ENCODE measurements at places on chromosomes 2 and 18. TPM values are rescaled to one million over a fixed set of nuclear protein-coding genes. Genes with fewer than 3 reads are reported as not detected.

DNA sequence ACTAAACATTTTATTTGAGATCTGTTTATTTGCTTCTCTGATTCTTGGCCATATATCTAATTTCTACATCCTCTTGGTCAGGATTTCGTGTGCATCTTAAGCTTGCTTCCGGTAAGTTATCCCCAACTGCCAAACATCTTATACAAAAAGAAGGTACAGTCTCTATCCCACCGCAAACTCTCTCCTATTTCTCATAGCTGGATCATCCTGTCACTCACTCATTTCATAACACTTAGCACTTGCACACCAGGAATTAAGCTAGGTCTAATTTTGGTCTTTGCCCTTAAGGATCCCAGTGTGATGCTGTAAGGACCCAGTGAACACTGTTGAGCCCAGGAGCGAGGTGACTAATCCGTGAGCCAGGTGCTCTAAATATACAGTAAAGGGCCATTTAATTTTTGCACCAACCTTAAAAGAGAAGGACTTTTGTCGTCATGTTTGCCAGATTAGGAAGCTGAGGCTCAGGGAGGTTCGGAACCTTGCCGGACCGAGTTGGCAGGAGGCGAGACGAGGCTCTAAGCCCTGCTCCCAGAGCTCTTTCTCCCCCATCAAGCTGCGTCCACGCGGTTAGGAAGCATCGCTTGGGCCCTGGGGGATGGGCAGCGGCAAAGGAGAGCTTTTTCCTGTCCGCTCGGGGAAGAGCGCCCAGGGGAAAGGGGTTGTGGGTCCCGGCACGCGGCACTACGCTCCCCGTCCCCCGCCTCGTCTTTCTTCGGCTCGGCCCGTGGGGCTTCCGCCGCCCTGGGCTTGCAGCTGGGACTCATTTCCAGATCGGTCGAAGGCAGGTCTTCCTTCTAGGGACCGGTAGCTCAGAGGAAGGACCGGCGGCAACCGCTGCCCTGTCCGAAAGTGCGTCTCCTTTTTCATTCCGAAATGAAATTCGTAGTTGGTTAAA, 4.1 kb upstream of the ITPRIPL1 start:
- peak overlapping the region; percentile 33 for H3K4me3 ChIP-seq
- H3K27ac ChIP-seq, result no peak overlapping the region
- DNase-seq, result no peak

- no peak for DNase-seq
- no peaks in the 10 kb centered on the region for H3K36me3 ChIP-seq
- H3K27me3 ChIP-seq, result no peaks in the 10 kb centered on the region
These were observed 458.6 kb downstream of the FBXO15 start for GRCh38 chr18:73688851-73689711.

DNA sequence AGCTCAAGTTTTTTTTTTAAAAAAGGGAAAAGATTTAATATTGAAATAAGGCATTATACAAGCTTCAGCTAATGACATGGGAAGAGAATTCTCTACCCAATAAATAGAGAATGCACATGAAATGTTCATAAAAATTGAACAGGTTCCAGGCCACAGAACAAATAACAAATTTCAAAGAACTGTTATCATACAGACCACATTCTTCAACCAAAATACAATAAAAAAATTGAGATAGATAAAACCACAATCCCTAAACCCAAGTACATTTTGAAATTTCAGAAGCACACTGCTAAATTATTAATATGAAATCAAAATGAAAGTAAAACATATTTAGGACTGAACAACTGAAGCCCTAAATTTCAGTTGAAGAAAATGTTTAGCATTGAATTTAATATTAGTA, 89.6 kb downstream of the BCL2 start:
- no peak overlapping the region for H3K4me3 ChIP-seq
- H3K27me3 ChIP-seq, result no peaks in the 10 kb centered on the region
- DNase-seq, result no peak

- H3K36me3 ChIP-seq, result no peaks in the 10 kb centered on the region
- no peak overlapping the region for H3K27ac ChIP-seq
- no peaks in the 10 kb centered on the region for H3K4me1 ChIP-seq
- no peak for DNase-seq
These were observed 703.5 kb upstream of the CHAC2 start for GRCh38 chr2:53064154-53064553.

- H3K36me3 ChIP-seq, result no peaks in the 10 kb centered on the region
- no peaks in the 10 kb centered on the region for H3K27me3 ChIP-seq
- H3K27ac ChIP-seq, result no peak overlapping the region
- DNase-seq, result no peak
- peaks cover 3% of the 10 kb centered on the region for H3K4me1 ChIP-seq
These were observed 32.3 kb upstream of the ASNSD1 start for GRCh38 chr2:189628817-189629530.

DNA sequence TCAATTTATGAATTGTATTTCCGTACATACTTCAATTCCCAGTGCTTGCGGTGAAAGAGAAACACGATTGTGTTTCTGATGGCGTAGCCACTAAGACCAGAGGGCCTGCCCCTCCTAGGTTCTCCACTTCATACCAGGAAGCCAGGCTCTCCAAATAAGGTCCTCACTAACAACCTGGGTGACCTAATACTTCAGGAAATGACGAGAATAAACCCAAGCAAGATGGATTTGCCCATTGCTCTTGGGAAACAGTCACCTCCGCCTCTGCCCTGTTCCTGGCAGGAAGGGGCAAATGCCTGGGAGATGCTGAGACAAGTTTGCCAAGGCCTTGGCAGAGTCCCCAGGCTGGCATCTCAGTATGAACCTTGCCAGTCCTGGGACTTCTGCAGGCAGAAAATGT, 41.8 kb downstream of the TTC32 start:
- peaks cover 2% of the 10 kb centered on the region for H3K4me1 ChIP-seq
- no peaks in the 10 kb centered on the region for H3K36me3 ChIP-seq
- no peak overlapping the region for H3K4me3 ChIP-seq
- no peak overlapping the region for H3K27ac ChIP-seq
- H3K27me3 ChIP-seq, result no peaks in the 10 kb centered on the region

DNA sequence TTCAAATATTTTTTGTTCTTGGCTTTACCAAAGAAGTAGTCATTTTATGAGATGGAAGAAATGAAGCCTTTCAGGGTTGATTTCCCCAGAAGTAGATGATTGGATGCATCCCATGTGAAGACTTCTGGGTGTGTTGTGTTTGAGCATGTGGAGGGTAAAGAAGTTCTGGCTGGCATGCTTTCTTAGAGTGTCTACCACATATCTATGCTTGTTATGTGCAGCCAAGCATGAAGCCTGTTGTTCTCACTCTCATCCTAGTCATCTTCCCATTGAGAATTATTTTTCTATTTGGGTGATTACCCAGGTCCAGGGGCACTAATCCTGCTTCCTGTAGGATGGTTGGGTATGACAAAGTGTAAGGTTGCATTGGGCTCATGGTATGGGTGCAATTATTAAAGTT, 472.9 kb downstream of the PTPRM start:
- H3K4me3 ChIP-seq, result no peak overlapping the region
- no peak for DNase-seq
- H3K36me3 ChIP-seq, result no peaks in the 10 kb centered on the region
- no peaks in the 10 kb centered on the region for H3K27me3 ChIP-seq
- peaks cover 3% of the 10 kb centered on the region for H3K4me1 ChIP-seq
- no peak overlapping the region for H3K27ac ChIP-seq

GRCh38 chr2:34961822-34962221, 1362.7 kb upstream of the FAM98A start:
- H3K27ac ChIP-seq, result no peak overlapping the region
- no peak overlapping the region for H3K4me3 ChIP-seq

- no peak overlapping the region for H3K27ac ChIP-seq
- no peaks in the 10 kb centered on the region for H3K4me1 ChIP-seq
- H3K36me3 ChIP-seq, result no peaks in the 10 kb centered on the region
- H3K27me3 ChIP-seq, result no peaks in the 10 kb centered on the region
These were observed 22.8 kb upstream of the DLX1 start for GRCh38 chr2:172062402-172063004.

Gene SLC9A2
- not detected for total RNA-seq

Gene KCNJ13
- total RNA-seq, result 0.24 TPM

Gene RPL31
- total RNA-seq, result 2,925 TPM

Gene ELOA2
- not detected for total RNA-seq

All from ovary (tissue), 10 donors.